Fibroblast of the aortic adventitia (primary cell): ENCODE measurements at places on chromosomes 13 and 19. TPM values are rescaled to one million over a fixed set of nuclear protein-coding genes. Genes with fewer than 3 reads are reported as not detected.

DNA sequence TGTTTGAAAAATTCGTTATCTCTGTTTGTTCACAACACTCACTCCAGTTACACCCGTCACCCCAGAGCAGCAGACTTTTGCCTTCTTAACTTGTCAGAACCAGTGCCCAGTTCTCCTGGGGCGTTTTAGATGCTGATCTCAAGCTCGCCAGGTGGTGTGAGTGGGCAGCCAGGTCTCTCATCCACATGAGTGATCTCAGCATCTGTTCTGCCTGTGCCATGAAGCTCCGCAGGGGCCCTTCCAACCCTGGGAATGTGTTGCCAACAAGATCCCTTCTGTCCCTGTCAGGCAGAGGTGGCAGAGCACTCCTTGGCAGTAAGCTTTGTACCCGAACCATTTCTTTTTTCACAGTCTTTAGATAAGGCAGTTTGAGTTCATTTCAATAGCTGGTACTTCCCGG lies 896.5 kb downstream of the UQCRFS1 start:
- no peak for DNase-seq

Gene FCER2
- total RNA-seq, result not detected in 2 replicates

Gene PRRG2
- 0.27 and 0.57 TPM in 2 replicates for total RNA-seq

DNA sequence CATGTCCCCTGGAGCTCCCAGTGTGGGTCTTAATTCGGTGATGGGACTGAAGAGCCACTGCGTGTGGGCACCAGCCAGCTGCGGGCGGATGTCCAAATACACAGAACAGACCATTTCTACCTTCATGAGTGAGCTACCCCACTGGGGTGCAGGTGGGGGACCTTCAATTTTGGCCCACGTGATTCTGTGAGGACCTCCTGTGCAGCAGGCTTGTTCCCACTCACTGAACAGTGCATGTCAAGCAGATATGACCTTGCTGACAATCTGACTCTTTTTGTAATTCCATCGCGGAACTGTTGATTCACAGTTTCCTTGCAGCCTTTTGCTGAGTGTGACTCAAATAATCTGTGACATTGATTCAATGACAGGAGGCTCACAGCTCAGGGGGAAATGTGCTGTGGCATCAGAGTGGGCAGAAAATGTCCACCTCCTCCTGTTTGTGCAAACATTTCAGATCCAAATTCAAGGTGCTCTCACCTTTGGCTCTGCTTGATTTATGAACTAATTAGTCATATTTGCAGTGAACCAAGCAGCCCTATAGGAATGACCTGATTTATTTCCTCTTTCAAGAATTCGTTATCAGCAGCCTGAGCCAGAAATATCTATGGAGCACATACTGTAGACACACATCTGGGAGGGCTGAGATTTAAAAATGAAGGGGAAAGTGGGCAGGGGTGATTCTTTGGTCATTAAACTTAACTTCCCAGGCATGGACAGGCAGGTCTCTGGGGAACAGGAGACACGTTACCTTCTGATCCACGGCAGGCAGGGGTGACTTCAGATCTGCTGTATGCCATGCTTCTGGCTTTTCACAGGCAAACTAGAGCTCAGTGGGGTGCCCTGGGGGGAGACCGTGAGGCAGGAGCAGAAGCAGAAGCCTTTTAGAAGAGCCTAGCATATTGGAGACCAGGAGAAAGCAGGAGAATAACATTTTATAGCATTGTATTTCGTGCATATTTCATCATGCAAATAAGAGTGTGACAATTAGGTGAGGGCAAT lies 170.0 kb upstream of the KL start:
- no peak for DNase-seq

- no peak for DNase-seq
Observed at GRCh38 chr19:14758816-14759215, 19.5 kb downstream of the ADGRE2 start.

Gene NEK3
- 12.3 and 33.9 TPM in 2 replicates for total RNA-seq

GRCh38 chr19:29753190-29753933 lies 38.3 kb upstream of the C19orf12 start:
- no peak for DNase-seq

- peak; percentile 69 for DNase-seq
Observed at GRCh38 chr19:54390942-54391577, 24.2 kb upstream of the TTYH1 start.

DNA sequence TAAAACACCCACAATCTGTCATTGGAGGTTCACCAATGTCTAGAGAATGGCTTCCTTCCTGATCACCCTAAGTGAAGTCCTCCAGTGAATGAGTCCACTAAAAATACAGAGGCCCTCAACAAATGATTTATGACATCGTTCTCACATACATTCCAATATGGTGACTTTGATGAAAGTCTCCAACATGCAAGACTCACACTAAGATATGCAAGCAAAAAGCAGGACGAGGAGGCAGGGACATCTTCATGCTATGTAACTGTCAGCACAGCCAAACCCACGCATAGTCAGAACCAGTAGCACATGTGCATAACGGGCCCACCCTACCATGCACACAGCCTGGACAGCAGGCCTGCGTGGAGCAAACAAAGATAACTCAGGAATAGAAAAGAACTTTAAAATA lies 16.6 kb upstream of the LSM14A start:
- peak; percentile 21 for DNase-seq

DNA sequence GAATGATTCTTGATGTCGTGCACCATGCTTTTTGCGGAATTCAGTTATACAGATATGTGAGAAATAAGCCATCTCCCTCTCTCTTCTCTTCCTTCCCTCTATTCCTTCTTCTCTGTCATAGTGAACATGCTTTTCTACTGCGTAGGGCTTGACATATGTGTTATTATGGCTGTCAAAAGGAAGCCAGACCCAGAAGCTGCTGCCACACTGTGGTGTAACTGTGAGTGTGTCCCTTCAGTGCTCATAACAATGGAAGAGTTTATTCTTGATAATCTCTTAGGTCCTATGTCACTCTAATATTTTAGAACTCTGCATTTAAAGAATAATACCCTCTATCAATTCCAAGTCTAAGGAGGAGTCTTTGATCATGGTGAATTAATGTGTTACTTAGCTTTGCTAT lies 208.9 kb upstream of the TMTC4 start:
- no peak for DNase-seq

Gene PGLYRP2
- not detected in 2 replicates for total RNA-seq

DNA sequence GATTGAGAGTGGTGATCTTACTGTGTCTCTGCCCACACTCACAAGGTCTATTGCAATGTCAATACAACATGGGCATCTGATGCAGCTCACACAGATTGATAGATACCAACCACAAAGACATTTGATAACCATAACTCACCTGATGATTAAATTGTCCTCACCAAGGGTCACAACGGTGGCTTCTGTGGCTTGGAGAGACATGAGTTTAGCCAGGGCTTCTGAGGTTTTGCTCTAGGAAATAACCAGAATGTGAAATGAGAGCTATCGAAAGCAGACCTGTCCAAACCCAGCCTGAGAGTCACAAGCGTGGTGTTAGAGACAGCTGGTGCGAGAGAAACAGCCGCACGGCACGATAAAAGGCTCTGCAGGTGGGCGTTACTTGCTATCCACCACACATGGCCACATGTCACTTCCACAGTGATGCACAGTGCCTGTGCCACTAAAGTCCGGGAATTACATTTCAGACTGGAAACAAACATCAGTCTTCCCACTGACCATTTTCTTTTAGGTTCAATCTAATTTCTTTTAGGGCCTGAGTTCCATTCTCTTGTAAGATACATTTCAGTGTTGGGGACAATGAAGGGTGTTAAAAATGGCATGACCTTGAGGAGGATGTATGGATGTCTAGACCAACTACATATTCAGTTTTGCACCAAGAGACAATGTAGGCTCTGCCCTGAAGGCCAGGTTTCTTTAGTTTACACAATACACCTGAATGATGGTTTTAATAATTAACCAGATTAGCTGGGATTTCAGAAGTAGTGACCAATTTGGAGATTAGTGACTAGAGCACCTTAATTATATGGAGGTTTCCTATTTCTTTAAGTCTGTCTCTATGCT lies 53.7 kb downstream of the ATP7B start:
- no peak for DNase-seq

Gene KLHL1
- total RNA-seq, result not detected in 2 replicates

DNA sequence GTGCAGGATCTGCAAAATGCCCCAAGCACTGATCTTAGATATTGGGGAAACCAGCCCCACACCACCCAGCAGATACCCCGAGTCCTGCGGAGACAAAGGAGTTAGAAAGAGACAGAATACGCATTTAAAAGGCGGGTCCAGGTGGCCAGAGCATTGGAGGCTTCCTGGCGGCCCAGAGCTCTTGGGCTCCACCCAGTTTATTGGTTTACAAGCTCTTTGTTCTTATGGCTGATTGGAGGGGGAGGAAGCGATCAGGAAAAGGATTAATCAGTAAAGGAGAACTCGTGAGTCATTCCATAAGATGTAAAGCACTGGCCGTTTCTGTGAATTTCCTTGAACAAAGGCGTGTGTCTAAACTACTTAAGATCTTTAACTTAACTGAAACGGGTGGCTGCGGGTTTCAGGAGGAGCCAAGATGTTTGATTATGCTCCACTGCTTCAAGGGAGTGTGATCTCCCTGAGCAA lies 926 bp downstream of the ZNF587 start:
- peak; percentile 21 for DNase-seq
